ENCODE measurements at places on chromosomes 6 and 20.

DNA sequence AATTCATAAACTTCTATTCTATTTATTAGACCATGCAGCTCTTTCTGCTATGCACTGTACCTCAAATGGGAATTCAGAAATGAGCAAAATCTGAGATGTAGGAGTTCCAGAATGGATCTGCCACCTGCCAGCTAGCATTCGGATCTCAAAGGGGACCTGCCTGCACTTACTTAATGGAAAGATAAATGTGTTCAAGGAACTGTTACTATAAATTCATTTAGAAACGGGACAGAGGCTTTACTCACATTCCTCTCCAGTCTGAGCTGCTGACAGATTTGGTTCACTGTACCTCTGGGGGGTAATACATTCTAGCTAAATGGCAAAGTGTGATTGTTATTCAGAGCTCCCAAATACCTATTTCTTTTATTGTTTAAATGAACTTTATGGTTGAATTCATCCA, 384.1 kb downstream of the GRIK2 start:
- DNase-seq: no peak

- no peak for DNase-seq
These were observed 162.0 kb upstream of the STMND1 start for GRCh38 chr6:16939839-16940238.

DNA sequence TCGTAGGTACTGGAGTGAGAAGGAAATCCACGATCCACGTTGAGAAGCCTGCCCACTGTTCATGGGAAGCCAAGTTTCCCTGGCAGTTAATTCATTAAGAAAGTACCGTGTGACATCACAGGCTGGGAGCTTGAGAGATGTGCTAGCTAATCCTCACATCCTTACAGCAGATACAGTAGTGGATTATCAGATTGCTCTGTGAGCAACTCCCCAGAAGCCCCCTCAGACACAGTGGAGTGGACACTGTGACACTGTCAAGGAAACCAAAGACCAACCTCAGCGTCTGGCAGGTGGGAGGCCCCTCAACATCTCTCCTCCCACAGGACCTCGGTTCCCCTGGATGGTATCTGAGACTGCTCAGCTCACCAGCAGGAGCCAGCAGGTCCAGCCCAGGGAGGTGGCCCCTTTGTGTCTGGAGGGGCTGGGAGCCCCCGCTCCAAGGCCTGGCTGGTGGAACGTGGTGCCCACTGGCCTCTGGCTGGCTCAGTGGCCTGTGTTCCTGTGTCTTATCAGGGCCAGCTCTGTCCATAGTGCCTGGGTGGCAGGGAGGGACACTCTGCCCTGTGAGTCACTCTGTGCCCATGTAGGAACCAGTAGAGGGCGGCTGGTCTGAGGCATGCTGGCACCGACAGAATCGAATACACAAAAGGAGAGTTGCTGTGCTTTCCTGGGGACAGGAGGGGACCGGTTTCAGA, 7.2 kb downstream of the PYGB start:
- DNase-seq: no peak

DNA sequence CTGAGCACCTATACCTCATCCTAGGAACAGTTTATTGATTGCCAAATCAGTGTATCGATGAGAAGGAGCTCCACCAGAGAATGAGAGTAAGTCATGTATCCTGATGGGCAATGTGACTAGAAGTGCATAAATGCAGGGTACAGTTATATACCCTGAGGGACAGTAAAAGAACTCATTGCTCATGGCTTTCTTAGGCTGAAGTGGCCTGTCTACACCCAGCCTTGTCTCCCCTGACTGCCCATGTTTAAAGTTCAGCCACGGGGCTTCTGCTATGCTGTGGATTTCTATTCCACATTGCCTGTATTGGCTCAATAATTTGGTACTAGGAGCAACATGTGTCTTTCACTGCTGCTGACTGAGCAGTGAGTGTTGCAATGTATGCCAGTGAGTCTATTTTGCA, 400.4 kb upstream of the IMPG1 start:
- no peak for DNase-seq

DNA sequence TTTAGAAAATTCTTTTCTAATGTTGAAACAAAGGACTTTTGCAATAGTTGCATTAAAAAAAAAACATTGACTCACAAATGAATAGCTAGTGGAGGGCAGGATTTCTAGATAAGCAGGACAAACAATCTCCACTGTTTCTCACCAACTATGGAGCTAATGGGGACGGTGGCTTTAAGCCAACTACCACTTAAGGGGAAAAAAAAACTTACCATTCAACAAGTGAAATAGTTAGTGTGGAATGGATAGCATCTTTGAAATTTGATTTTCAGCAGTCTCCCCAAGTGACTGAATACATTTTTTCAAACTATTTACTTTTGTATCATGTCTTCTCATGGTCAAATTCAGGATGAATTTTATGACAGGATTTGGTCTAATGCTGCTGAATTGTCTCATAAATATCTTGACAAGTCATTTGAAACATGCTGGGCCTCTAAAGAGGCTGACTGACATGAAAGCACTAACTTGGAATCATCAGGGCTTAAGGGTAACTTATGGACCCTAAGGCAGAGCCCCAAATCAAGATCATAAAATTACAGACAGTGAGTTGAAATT, 100.5 kb downstream of the EYA4 start:
- no peak for DNase-seq

DNA sequence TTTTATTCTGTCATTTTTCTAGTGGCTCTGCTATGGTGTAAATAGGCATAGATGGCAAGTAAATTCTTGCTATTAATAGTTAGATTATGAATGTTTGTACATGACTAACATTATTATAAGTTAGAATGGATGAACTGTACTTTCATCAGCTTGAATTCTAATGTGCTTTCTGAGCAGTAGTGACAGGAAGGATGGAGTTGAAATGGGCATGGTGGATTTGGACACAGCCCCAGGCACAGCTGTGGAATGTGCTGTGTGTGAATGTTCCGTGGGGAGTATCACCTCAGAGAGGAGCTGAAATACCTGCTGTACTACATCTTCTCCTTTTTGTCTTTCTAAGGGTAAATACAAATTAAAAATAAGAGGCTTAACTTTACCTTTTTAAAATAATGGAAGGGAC, 66.8 kb downstream of the FBXO5 start:
- no peak for DNase-seq

Measured in activated T-helper 1 cell treated with anti-CD3 and anti-CD28 coated beads, Interleukin-12 subunit alpha, Interleukin-12 subunit beta, Interleukin-2, Interleukin-4 antibody, amounts not matched to agents 30 ng/mL and 10 ng/mL and 1 ng/mL, durations not matched to agents 14 hours and 24 hours and 36 hours (primary cell).